ENCODE measurements at places on chromosomes 16 and 17.

DNA sequence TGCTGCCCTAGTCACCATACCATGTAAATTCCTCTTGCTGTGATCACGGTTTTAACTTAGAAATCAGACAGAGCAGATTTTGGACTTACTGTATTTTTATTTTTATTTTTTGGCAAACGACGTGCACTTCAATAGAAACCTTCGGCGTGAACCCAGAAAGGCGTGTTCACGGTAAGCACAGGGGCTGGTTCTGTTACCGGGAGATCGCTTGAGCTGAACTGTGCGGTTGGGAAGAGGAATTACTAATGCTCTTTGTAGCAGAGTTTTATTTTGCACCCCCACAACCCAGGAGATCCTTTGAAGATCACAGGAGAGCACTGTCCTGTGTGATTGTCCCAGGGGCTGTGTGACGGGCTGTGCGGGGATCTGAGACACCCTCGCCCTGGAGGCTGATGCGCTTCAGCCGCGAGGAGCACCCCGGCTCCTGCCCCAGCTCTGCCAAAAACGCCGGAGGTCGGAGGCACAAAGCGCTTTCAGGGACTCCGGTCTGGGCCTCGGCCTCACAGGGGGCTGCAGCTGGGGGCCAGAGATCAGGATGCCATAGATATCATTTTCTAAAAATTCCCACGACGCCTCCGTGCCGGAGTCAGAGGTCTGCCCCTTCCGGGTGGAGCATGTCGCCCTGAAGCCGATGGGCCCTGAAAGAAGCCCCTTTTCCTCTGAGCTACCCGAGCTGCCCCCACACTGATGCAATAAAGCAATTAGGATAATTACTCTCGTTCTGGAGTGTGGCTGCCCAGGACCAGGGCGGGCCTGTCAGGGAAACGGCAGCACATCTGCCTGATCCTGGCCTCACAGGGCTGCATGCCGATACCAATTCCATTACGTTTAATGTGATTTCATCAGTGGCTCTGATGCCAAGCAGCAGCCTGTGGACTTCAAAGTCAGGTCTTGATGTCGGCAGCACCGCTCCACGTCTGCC, 71.8 kb downstream of the LMF1 start:
- no peak for DNase-seq

- DNase-seq: no peak
These were observed 143.0 kb downstream of the SNX29 start for GRCh38 chr16:12119562-12119961.

- no peak for DNase-seq
These were observed 5.8 kb upstream of the FASN start for GRCh38 chr17:82103553-82104451.

GRCh38 chr16:89404561-89404960, 85.8 kb downstream of the ANKRD11 start:
- DNase-seq: no peak

GRCh38 chr17:10620823-10621222, 36.3 kb downstream of the MYH3 start:
- no peak for DNase-seq

- no peak for DNase-seq
These were observed 14.5 kb downstream of the ZFPM1 start for GRCh38 chr16:88467541-88467944.

GRCh38 chr17:65604070-65604469, 42.6 kb upstream of the AXIN2 start:
- DNase-seq: no peak

- no peak for DNase-seq
These were observed 19.5 kb downstream of the RAP1GAP2 start for GRCh38 chr17:2815781-2816185.

DNA sequence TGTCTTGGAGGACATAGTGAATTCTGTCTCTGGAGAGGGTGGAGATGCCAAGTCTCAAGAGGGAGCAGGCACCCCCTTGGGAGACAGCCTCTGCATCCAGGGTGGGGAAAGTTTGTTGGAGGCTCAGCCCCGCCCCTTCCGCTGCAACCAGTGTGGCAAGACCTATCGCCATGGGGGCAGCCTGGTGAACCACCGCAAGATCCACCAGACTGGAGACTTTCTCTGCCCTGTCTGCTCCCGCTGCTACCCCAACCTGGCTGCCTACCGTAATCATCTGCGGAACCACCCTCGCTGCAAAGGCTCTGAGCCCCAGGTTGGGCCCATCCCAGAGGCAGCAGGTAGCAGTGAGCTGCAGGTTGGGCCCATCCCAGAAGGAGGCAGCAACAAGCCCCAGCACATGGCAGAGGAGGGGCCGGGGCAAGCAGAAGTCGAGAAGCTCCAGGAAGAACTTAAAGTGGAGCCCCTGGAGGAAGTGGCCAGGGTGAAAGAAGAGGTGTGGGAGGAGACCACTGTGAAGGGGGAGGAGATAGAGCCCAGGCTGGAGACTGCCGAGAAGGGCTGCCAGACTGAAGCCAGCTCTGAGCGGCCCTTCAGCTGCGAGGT, 5.2 kb downstream of the ZNF646 start:
- no peak for DNase-seq

All from stimulated activated CD8-positive, alpha-beta memory T cell treated with anti-CD3 and anti-CD28 coated beads, Interleukin-15, amount 100 ng/mL, for 4 hours (primary cell).